ENCODE measurements at places on chromosomes 2 and 18. TPM values are rescaled to one million over a fixed set of nuclear protein-coding genes. Genes with fewer than 3 reads are reported as not detected.

Gene COL4A3
- total RNA-seq: 5.5 TPM

Gene RTP5
- total RNA-seq: not detected

Gene SERPINB12
- total RNA-seq: not detected

Gene PARD3B
- 7.8 TPM for total RNA-seq

Gene DSG1
- total RNA-seq: 0.68 TPM

- DNase-seq: no peak
These were observed 63.7 kb downstream of the COPS8 start for GRCh38 chr2:237149425-237149824.

- DNase-seq: no peak
These were observed 73.3 kb upstream of the PPP1CB start for GRCh38 chr2:28678175-28678855.

- no peak for DNase-seq
These were observed 141.0 kb upstream of the RAB12 start for GRCh38 chr18:8468191-8468590.

- no peak for DNase-seq
These were observed 25.2 kb downstream of the TRABD2A start for GRCh38 chr2:84855731-84856130.

- DNase-seq: no peak
These were observed 117.7 kb downstream of the CCBE1 start for GRCh38 chr18:59579509-59579908.

DNA sequence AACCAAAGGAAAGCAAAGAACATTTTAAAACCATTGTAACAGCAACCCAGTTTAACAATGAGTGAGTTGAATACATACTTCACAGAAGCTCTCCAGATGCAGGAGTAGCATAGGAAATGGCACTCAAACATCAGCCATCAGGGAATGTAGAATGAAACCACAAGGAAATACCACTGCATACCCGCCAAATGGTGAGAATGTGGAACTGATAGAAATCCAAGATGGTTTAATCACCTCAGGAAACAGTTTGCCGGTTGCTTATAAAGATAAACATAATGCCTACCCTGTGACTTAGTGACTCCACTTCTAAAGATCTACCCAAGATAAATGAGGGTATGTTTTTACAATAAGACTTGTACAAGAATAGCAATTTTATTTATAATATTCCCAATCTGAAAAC, 132.0 kb downstream of the GALNT1 start:
- no peak for DNase-seq

DNA sequence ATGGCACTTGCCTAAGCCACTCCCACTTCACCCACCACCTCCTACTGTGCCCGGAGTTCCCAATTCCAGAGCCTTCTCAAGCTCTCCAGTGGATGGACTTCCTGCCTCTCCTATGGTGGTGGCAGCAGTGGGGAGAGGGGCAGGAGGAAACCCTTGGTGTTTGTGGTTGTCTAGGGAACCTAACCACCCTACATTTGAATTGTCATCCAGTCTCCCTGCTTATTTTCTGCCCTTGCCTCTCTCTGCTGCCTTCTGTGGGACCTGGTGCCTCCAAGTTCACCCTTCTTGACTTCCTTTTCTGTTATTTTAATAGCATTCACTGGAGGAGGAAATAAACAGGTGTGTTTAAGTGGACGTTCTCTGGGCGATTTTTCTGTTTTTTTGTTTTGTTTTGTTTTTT, 50.0 kb upstream of the HPCAL1 start:
- DNase-seq: no peak

- DNase-seq: peak; percentile 60
These were observed 657 bp downstream of the ARL6IP6 start for GRCh38 chr2:152718909-152719645.

- no peak for DNase-seq
These were observed 249.3 kb upstream of the SYT4 start for GRCh38 chr18:43526426-43527145.

GRCh38 chr2:219252900-219253752, at the start of gene TUBA4B:
TSS of gene TUBA4B (plus strand) at chr2:219253243. CDS start at chr2:219253408, 165 bp downstream.
- DNase-seq: no peak

- DNase-seq: no peak
These were observed 126.6 kb upstream of the KCNH7 start for GRCh38 chr2:162965191-162965590.

- DNase-seq: no peak
These were observed 122.4 kb upstream of the LMAN1 start for GRCh38 chr18:59481436-59481835.

- no peak for DNase-seq
These were observed 42.0 kb downstream of the EPAS1 start for GRCh38 chr2:46339200-46339599.

GRCh38 chr2:219961947-219962498, 334.6 kb downstream of the SLC4A3 start:
- DNase-seq: no peak

DNA sequence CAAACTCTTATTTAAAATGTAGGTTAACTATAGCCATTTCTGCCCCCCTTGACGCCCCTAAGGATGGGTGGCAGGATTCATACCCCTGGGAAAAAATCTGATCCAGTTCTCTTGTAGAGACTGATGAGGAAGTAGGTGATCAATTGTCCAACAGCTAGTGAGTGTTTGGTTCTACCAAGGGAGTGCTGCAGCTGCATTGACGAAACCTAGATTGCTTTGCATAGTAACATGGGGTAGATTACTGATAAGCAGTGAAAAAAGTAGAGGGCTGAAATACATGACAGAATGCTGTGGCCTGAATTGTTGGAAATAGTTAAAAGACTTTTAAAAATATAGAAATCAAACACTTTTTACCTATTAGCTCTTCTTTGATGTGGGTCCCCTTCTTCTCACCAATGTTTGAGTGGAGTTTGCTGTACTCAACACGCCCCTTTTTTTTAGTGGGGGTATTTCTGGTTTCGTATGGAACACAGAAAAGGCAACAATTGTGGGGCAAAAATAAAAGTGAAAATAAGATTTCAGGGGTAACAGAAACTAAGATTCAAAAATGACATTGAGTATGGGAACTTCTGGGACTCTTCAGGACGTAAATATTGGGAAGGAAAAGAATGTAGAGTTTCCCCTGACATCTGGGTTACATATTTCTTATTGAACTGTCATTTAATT, 66.2 kb downstream of the MAIP1 start:
- no peak for DNase-seq

- no peak for DNase-seq
These were observed 285.1 kb downstream of the MTX2 start for GRCh38 chr2:176554101-176555048.

- DNase-seq: no peak
These were observed 101.0 kb upstream of the CERS6 start for GRCh38 chr2:168355121-168355520.

- DNase-seq: no peak
These were observed 4.3 kb downstream of the UGT1A9 start for GRCh38 chr2:233676046-233676445.

DNA sequence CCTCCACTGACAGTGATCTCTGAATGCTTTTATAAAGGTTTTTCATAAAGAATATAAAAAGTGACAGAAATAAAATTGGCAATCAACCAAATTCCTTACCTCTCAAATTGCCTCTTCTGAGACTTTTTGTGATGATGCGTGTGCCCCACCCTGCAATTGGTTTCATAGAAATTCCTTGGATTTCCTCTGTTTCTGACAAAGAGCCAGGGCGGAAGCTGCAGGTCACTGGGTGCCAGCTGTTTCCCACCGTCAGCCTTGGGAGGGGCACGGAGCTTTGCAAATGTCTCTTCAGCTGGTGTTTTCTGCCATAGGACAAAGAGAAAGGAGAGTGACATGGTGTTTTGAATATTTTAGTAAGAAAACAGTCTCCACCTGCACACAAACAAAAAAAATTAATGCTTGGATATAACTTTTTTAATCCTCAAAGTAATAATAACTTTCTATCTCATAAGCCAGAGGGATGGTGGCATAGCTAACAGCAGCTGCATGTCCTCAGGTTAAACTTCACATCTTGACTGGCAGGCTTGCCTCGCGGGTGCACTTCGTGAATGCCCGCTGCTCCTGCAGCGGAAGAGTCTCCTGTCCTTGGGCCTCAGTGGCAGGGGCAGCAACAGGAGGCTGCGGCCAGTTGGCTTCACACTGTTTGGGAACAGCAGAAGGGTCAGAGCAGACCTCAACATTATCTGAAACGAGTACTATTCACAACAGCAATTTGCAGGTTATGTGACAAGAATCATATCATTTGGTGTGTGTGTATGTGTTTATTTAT, 24.7 kb downstream of the AGAP1 start:
- no peak for DNase-seq

DNA sequence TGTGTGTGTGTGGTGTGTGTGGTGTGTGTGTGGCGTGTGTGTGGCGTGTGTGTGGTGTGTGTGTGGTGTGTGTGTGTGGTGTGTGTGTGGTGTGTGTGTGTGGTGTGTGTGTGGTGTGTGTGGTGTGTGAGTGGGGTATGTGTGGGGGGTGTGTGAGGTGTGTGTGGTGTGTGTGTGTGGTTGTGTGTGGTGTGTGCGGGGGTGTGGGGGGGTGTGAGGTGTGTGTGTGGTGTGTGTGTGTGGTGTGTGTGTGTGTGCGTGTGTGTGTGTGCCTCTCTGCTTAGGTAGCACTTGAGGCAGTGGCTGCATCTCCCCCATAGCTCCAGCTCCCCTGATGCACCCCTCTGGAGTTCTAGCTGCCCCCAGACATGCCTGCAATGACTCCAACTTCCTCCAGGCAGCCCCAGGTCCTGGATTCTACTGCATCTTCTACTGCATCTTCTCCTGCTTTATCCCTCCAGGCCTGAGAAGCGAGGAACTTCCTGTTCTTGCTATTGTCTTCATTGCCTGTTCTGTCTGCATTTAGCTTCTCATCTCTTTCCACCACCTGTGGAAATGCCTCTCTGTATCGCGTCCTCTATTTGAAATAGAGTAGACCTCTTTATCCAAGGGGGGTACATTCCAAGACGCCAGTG, 22.2 kb upstream of the MLPH start:
- no peak for DNase-seq

DNA sequence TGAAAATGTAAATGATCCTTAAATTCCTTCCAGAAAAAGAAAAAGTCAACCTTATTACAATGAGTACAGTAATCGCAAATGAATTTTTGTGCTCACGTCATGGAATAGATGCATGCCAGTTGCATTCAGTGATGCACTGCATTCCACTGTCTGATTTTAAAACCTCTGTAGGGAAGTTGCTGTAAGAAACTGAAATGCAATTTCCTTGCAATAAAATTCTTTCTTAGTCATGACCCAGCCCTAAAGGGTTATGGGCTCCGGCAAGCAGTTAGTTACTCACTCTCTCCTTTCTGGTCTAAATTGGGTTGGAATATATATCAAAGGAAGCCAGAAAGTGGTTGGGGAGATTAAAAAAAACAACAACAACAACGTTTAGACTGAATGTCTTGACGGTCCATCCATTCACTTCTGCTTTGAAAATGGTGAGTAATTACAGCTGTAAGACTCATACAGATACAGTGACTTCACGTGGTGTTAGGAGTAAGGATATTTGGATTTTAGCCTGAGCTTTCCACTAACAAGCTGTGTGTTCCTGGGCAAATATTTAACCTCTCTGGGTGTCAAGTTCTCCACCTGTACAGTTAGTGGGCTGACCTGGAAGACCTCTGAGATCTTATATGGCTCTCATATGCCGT, 8.6 kb upstream of the RND3 start:
- no peak for DNase-seq

GRCh38 chr18:4870177-4870773, 326.8 kb downstream of the AKAIN1 start:
- DNase-seq: no peak

GRCh38 chr2:60888853-60889252, 7.5 kb downstream of the REL start:
- DNase-seq: no peak

DNA sequence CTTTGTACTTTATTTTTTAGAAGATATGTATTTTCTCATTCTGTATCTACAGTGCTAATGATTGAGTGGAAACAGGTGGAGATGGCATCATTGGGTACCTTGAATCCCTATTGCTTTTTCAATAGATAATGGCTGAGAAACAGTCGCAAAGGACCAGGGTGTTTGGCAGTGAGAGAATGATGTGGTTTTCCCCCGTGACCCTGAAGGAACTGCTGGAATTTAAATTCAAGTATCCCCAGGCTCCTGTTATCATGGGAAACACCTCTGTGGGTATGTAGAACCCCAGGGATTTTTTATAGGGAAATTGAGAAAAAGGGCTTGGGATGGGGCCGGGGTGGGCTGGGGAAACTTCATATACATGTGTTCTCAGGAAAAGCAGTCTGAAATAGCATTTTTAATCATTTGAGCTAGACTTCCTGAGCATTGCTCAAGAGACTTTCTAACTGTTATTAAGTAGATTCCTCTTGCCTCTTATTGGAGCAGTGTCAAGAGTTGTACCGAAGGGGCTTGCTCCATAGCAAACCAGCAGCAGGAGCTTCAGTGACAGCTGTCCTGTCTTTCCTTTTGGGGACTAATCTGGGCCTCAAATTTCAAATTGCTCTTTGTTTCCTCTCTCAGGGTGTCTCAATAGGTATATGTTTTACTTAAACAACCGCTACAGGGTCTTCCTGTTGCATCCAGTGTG, 18.9 kb downstream of the AOX1 start:
- no peak for DNase-seq

- DNase-seq: no peak
These were observed 49.2 kb downstream of the MYOM1 start for GRCh38 chr18:3170441-3171161.

- no peak for DNase-seq
These were observed 112.1 kb downstream of the GLI2 start for GRCh38 chr2:120847700-120848321.

Measured in Right ventricle myocardium inferior (tissue), 1 donor.